ENCODE measurements at places on chromosomes 11 and 22.

- DNase-seq, result no peak
Measured at GRCh38 chr11:13208921-13209320, 68.7 kb upstream of the BMAL1 start.

DNA sequence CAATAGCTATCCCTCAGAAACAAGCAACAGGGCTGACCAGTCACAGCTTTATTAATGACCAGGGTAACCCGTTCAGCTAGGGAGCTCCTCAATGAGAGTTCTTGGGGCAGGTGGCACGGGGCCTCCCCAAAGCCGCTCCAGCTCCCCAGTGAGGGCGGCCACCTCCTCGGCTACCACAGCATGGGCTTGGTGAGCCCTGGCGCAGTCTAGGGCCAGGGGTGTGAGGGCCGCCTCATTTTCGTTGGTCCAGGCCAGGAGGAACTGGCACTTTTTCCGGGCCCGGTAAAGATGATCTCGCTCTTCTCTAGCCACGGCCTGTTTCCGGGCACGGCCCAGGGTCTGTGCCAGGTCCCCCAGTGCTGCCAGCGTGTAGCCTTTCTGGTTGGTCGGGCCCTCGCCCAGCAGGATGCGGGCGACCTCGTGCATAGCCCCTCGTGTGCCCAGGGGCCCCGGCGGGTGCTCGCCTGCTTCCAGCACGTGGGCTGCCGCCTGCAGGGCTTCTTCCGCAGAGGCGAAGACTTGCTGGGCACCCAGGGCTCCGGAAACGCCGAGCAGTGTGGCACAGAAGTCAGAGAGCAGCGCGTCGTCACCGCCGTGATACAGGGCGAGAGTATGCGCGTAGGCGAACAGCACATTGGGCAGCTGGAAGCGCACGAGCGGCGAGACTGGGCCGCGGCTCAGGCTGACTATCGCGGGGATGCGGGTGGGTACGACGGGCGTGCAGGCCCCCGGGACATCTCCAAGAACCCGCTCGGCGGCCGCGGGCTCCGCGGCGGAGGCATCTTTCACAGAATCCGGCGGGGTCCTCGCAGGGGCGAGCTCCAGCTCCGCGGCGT lies 913 bp downstream of the ZNHIT2 start:
- DNase-seq, result no peak

- no peak for DNase-seq
Measured at GRCh38 chr11:113161711-113162591, 152.4 kb upstream of the TTC12 start.

DNA sequence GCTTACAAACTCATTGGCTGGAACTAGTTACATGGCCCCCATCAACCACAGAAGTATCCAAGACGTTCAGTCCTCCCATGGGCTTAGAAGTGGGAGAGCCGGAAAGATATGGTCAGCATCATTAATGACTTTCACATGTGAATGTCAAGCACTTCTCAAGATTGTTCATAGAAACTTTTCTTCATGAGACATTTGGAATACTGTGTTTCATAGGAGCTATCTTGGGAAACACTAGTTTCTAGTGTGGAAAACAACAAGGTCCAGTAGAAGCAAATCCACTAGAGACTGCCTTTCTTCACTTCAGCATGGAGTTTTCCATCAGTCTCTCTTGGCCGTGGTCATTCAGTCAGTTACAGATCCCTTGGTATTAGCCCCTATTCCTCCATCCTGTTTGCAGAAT lies 160.9 kb downstream of the C11orf91 start:
- no peak for DNase-seq

DNA sequence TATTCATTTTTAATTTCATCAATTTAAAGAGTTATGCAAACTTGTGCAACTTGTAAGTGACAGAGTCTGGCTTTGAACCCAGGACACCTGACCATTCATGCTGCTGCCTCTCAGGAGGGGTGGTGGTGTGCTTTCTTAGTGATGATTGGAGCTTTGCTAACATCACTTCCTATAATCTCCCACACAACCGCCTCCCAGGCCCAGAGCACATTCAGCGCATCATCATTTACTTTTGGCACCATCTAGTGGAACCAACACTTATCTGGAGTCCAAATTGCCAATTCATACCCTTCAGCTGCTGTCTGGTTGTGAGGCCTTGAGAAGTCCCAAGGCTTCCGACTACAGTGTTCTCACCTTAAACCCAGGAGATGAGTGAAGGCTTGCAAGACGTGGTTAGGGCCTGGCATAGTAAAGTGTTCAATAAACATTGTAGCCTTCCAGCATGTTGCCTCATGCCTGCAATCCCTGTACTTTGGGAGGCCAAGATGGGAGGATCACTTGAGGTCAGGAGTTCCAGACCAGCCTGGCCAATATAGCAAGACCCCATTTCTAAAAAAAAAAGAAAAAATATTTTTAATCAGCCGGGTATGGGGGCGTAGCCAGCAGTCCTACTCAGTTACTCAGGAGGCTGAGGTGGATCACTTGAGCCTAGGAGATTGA lies 1.1 kb upstream of the TTLL1 start:
- DNase-seq, result no peak

- DNase-seq, result no peak
Measured at GRCh38 chr11:68956547-68957254, 24.1 kb downstream of the MRGPRD start.

DNA sequence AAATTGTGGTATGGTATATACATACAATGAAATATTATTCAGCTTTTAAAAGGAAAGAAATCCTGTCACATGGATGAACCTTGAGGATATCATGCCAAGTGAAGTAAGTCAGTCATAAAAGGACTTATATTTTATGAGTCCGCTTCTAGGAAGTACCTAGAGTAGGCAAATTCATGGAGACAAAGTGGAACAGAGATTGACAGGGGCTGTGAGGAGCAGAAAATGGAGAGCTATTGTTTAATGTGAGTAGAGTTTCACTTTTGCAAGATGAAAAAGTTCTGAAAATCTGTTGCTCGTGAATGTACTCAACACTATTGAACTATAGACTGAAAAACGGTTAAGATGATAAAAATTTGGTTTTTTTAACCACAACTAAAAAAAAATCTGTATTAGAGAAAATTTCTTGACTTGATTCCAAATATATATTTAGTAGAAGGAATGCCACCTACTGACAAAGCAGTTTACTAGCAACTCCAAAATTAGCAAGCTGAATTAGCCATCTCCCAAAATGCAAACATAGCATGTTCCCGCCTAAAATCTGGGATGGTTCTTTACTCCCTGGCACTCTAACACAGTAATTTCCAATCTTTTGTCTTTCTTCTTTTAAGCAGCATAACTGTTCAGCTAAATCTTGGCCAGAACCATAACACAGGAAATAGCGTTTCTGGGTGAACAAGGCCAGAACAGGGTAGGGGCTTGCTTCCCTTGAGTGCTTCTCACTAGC lies 1.5 kb downstream of the UFD1 start:
- no peak for DNase-seq

DNA sequence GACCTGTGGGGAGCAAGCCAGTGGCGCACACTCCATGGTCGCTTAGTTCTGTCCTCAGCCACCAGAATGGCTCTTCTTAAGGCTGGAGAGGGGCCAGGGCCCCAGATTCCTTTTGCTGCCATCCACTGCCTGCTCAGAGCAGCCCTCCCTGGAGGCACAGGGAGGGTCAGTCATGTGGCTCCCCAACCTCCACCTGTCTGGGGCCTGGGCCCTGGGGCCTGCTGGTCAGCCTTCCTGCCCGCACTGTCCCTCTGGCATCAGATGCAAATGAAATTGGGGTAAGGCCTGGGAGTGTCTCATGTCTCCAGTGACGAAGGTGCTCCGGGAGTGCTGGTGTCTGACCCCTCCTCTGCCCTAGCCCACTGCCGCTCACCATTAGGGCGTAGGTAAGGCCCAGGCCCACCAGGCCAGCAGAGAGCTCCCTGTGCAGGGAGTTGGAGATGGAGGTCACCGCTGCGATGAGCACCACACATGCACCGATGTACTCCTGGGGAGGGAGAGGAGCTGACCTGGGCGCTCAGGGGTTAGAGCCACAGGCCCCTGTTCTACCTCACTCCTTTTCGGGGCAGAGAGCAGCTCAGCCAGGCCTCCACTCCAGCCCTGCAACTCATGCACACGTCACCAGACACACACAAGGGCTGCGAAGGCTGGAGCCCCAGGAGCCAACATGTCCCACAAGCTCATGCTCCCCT lies 9.0 kb upstream of the KCNJ11 start:
- no peak for DNase-seq

DNA sequence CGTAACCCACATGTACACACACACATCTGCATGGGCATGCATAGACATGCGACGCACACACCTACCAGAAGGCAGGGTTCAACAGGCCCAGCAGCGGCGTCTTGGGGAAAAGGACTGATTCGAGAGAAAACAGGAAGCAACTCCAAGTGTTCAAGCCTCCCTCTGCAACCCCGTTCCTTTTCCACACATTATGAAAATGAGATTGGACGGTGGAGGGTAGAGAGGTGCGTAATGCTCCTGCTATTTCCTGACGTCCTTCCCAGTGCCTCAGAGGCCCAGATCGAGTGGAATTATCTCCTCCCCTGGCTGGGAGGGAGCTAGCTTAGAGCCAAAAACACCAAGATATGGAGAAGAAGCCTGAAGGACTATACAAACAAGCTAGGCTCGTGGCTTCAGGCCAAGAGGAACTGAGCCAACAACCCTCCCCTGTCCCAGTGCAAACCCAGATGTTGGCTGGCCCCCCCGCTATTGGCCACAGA lies 289.2 kb downstream of the MN1 start:
- DNase-seq, result no peak

GRCh38 chr11:126132319-126132718 lies 69.7 kb upstream of the CDON start:
- DNase-seq, result no peak

- no peak for DNase-seq
Measured at GRCh38 chr11:94925422-94926270, 47.7 kb downstream of the CWC15 start.

GRCh38 chr11:44746894-44747293 lies 20.1 kb downstream of the TSPAN18 start:
- DNase-seq, result no peak

DNA sequence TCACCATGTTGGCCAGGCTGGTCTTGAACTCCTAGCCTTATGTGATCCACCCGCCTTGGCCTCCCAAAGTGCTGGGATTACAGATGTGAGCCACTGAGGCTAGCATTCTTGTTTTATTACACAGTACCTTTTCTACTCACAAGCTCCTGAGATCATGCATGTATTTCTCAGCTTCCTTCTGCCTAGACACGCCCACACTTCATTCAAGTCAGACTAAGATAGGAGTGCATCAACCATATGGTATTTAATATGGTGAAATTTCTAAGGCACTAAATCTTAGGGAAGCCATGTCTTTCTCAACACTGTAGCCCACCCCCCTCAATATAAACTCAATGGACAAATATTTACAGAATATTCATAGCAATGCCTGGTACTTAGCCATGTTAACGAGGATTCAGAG lies 62.1 kb downstream of the SLC25A17 start:
- DNase-seq, result no peak

DNA sequence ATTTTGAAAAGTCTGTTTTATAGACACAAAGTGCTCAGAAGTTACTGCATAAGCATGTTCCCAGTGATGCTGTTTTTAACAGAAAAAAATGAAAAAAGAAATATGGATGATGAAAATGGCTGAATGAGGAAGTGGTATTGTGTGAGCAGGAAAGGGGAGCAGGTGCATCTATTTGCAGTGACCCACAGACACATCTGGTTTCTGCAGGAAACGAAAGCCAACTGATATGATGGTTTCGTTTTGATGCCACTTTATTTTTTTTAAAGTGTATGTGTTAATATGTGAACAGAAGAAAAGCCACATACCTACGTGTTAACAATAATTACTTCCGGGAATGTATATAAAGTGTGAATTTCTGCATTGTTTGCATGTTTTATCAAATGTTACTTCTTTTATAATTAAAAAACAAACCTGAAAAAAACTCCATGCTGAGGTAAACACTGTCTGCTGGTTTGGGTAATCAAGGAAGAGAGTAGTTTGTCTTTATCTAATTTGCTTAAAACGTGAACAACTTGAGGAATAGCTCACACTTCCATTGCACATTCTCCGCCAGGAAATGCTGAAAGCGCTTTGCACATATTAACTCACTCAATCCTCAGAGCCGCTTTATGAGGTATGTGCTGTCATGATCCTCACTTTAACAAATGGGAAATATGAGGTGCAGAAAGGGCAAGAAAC lies 1335.9 kb downstream of the TBC1D22A start:
- DNase-seq, result no peak

DNA sequence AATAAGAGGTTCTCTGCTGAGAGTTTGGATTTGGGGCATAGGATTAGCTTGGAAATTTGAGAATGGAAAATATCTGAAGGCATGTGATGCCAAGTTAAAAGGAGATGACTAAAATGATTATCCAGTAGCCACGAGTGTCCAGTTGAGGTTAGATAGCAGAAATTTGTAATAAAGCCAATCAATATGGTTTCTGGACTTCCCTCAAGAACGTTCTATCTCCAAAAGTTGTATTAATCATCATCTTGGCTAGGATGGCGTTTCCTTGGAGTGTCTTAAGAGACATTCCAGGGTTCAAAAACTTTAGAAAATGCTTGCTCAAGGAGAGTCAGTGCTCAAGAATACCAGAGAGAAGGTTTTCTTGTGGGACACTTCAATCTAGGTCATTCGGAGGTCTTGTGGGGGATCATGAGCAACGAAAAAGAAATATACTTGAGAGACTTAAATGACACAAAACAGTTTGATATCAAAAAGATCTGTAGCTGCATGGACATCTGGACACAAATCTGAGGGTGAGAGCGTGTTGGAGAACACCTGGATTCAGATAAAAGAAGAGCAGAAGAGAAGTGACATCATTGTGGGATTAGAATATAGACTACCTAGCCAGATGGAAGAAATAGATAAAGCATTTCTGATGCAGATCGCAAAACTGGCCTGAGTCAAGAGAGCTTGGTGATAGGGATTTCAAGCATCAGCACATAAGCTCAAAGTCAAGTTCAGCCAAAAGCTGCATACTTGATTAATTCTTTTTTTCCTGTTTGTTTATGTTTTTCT lies 97.7 kb downstream of the ARFGAP2 start:
- DNase-seq, result no peak

DNA sequence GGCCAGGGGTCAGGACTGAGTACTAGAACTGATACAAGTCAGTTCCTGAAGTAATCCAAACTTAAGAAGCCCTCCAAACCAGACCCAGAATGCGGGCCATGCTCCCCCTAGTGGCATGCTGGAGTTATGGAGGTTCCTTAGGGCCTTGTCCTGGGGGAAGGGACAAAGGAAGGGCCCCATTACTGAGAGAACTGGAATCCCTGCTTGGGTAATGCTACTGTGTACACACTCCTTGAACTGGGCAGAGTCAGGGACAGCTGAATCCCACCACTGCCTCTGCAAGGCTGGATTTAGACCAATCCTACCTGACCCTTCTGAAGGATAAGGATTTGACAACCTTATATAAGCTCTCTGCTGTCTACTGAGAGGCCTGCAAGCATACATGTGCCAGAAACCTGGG lies 97.3 kb upstream of the AKIP1 start:
- DNase-seq, result no peak

GRCh38 chr22:41177040-41177621 lies 28.0 kb upstream of the L3MBTL2 start:
- DNase-seq, result no peak
